Neuronal stem cell (in vitro differentiated cells): ENCODE measurements at places on chromosomes 3 and 15.

DNA sequence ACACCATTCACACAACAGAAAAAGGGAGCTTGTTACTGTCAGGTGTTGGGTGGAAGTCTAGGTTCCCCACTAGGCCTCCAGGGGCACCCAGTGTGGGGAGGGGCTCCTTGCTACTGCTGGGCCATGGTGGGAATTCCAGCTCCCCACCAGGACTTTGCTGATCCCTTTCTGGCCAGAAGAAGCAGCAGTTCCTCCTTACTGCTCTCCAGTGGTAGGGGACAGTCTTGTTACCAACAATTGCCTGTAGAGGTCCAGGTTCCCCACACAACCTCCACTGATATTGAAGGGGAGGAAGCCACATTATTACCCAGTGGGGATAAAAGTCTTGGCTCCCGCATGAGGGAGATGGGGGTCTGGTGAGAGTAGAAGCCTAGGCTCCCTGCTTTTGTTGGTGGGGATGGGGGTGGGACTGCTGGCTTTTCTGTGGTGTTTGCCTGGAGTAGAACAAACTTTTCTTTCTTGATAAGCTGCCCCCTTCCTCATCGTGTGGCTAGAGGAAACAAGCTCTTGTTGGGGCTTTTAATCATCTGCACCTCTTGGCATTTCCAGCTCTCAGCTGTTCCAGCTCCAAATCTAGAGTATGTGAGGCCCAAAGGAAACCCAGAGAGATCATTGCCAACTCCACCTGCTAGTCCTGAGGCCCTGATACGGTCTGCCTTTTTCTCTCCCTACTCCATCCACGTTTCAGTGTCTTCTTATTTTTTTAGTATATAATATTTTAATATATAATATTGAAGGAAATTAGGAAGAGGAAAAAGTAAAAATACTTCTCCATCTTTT, 824.2 kb downstream of the AGBL1 start:
- no peak for DNase-seq

- no peak for DNase-seq
Measured at GRCh38 chr15:26631894-26632293, 141.0 kb downstream of the GABRB3 start.

DNA sequence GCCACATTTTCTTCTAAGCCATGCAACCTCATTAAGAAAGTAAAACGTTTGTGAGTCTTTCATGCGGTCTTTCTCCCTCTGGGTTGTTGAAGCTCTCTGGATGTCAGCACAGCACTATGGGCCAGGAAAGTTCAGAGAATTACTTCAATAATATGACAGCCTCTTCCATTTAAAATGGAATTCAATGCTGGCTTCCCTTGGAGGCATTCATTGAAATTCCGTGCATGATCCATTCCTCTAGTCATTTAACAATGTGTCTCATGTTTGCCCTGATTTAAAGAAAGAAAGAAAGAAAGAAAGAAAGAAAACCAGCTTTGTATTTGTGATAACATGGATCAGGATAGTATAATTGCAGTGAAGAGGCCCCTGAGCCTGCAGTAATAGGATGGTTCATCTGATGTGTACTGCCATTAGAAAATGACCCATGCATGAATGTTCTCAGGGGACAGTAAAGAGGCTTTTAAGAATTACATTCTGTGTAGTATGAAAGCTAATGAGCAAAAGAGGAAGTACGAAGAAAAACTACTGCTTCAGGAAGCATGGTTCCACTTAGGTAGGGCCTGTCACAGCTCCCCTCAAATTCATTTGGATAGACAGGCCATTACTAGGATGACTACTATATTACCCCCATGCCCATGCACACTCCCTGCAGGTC, 146.0 kb downstream of the ARPP21 start:
- DNase-seq, result no peak

DNA sequence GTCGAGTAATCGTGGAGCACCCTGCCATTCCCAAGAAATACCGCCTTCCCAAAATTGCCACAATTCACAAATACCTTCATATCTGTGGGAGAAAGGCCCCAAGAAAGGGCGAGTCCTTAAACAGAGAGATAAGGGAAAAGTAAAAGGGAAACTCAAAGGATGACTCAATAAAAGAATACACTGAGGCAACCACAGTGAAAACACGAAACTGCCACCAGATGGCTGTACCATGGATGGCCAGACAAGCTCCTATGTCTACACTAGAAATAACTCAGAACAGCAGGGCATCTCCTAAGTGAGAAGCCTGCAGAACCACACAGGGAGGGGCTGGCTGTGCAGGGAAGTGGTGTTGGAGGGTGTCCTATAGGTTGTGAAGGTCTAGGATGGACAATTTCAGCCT, 25.0 kb downstream of the SRGAP3 start:
- DNase-seq, result no peak

GRCh38 chr3:8712045-8712907, 21.3 kb upstream of the CAV3 start:
- no peak for DNase-seq

DNA sequence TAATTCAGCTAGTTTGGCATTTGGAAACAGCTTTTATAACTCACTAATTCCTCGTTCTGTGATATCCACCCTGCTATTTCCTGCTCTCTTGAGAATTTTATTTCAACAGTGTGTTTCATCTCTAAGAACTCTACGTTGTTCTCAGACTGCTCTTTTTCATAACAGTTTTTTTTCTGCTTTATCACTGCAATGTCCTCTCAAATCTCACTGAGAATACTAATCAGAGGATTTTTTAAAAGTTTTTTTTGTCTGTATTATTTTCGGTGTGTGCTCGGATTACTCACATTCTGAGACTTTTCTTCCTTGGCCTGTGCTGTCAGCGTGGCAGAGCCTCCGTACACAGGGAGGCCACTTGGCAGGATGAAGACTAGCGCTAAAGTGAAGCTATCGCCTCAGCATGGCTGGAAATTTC, 59.4 kb upstream of the NEO1 start:
- no peak for DNase-seq
